T-helper 1 cell (primary cell): ENCODE measurements at places on chromosomes 1 and 21.

DNA sequence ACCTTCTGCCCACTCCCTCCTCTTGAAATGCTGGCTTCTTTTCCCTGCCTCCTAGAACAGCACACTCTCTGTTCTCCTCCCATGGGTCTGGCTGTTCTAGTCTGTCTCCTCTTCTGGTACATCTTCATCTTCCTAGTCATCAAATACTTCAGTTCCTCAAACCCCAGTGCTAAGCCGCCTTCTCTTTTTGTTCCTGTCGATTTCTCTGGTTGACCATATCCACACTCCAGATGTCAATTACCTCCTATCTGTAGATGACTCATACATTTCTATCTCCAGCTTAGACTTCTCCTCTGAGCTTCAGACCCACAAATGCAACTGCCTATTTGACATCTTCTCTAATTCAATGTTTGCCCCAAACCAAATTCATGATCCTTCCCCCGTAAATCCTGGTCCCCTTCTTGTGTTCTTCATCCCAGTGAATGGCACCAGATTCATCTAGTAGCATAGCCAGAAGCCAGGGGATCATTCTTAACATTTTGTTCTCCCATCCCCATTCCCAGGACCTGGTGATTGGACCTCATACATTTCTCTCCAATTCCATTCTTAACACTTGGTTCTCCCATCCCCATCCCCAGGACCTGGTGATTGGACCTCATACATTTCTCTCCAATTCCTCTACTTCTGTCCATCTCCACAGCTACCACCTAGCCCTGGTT, 35.9 kb downstream of the USP24 start:
- DNase-seq: no peak

- no peak for DNase-seq
Measured at GRCh38 chr1:205379056-205379455, 22.3 kb upstream of the KLHDC8A start.

- DNase-seq: no peak
Measured at GRCh38 chr1:56123826-56124225, 455.5 kb downstream of the PLPP3 start.

DNA sequence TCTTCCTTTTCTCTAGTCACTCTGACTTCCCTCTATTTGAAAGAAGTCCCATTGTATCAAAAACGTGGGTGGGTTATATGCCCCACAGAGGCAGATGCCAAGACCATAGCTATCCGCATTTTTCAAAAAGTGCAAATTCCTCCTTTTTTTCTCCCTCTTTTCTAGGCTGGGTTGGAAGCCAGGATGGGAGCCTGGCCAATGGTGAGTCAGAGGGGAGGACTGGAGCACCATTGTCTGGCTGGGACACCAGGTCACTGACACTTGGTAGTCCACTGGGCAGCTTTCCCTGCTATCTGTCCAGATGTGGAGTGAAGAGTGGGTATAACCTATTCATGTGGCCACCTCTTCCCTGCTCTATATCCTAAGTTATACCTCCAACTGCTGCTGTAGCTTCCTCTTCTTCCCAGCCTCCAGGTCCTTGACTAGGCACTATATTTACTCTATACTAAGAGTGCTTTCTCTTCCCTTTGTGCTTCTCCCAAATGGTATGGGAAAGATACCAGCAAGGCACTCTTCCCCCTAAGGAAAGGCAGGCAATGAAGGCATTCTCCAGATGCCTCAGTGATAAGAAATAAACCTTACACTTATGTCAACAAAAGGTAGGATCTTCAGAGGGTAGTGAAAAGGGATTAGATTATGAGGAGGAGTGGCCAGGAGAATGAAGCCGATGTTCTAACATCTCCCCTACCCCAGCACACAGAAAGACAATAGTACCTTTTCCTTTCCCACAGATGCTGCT, 12.9 kb downstream of the PI4KB start:
- no peak for DNase-seq

DNA sequence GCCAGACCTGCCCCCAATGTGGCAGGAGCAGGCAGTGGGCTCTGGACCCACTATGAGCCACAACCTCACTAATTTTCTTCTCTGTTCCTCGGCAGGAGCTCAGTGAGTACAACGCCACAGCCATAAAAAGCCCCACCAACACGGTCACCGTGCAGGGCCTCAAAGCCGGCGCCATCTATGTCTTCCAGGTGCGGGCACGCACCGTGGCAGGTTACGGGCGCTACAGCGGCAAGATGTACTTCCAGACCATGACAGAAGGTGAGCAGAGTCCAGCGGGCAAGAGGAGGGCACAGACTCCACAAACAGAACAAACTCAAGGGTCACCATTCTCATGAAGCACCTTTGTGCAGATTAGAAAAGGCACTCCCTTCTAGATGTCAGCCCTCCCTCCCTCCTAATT, 79.9 kb downstream of the LACTBL1 start:
- DNase-seq: no peak

GRCh38 chr1:42923367-42924081, 35.1 kb downstream of the SLC2A1 start:
- DNase-seq: no peak

GRCh38 chr1:209704584-209704983, at the start of gene HSD11B1:
HSD11B1 (plus strand) TSS chr1:209704846; CDS start chr1:209704943, 97 bp downstream.
- DNase-seq: no peak

GRCh38 chr21:24367936-24368335, 1239.3 kb downstream of the MRPL39 start:
- DNase-seq: no peak

- peak; percentile 52 for DNase-seq
Measured at GRCh38 chr1:198556971-198557370, 16.5 kb upstream of the ATP6V1G3 start.

DNA sequence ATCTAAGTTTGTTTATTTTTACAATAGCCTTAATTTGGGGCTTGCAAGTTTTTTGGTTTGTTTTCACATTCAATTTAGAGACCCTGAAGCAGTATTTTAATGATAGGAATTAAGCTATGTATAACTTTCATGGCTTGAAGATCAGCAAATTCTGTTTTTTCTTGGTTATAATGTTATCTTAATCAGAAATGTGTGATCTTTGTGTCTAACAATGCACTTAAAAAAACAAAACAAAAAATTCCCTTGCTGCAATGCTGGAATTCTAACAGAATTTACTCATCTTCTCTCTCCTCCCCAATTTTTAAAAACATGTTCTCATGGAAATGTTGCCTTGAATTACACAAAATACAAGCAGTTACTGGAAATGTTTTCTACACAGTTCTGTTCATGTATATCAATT, 113.1 kb downstream of the OLFML2B start:
- DNase-seq: no peak

DNA sequence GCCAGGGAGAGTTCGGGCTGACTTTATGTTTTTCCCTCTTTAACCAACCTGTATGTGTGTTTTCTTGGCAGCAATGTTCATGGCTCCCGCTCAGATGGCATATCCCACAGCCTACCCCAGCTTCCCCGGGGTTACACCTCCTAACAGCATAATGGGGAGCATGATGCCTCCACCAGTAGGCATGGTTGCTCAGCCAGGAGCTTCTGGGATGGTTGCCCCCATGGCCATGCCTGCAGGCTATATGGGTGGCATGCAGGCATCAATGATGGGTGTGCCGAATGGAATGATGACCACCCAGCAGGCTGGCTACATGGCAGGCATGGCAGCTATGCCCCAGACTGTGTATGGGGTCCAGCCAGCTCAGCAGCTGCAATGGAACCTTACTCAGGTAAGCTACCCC, 33.6 kb upstream of the ZFP69B start:
- no peak for DNase-seq

- DNase-seq: no peak
Measured at GRCh38 chr1:107677697-107678096, 287.3 kb downstream of the VAV3 start.

- DNase-seq: no peak
Measured at GRCh38 chr1:63807046-63807445, 33.2 kb downstream of the ROR1 start.

GRCh38 chr1:187762118-187762517, 933.4 kb downstream of the PLA2G4A start:
- DNase-seq: no peak

GRCh38 chr1:102640872-102641271, 467.4 kb downstream of the COL11A1 start:
- no peak for DNase-seq

GRCh38 chr1:160576884-160577283, 2.4 kb downstream of the CD84 start:
- no peak for DNase-seq

DNA sequence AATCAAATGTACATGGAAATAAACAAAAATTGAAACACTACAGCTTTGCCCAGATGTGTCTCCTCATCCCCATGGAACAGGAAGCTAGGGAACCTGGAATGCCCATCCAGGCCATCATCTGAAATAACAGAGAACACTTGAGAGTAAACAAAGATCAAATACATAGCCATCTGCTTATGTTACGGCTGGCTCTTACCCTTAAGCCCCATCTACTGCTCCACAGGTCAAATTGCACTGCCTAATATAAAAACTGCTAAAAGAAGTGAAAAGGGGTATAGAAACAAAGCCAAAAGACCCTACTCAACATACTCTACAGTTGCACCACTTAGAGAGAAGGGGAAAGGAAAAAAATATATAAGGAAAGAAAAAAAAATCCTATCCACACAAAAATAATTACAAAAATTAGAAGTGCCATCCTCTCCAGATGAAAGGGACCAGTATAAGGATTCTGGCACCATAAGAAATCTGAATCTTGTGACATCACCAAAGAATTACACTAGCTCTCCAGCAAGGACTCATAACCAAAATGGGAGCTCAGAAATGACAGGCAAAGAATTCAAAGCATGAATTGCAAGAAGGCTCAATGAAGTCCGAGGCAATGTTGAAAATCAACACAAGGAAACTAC, 26.9 kb downstream of the OR6Y1 start:
- no peak for DNase-seq

DNA sequence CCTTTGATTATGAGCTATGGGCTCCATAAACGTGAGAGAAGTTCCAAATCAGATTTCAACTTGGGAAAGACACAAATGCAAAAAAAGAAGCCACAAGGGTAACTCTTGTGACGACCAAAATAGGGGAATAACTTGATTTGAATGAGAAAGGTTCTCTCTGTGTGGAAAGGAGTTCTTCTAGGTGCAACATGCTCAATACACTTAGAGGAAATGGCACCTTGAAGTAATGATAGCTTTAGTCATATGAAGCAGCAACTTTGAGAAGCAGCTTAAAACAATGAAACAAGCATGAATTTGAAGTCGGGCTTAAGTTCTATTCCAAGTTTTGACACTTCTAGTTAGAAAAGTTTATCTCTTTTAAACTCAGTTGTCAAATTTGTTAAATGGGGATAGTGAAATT, 21.8 kb upstream of the RGS1 start:
- no peak for DNase-seq

DNA sequence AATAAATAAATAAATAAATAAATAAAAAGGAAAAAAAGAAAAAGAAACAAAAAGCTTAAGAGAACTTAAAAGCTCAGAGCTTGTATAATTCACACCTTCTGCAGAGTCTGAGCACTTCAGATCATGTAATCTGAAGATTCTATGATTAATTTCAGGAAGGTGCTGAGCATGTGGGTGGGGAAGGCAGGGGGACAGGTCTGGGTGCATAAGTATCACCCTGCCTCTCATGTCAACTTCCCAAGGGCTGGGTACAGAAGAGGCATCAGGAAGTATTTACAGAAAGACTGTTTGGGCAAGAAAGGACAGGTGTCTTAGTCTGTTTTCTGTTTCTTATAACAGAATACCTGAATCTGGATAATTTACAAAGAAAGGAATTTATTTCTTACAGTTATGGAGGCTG, 20.4 kb upstream of the PADI2 start:
- DNase-seq: no peak

DNA sequence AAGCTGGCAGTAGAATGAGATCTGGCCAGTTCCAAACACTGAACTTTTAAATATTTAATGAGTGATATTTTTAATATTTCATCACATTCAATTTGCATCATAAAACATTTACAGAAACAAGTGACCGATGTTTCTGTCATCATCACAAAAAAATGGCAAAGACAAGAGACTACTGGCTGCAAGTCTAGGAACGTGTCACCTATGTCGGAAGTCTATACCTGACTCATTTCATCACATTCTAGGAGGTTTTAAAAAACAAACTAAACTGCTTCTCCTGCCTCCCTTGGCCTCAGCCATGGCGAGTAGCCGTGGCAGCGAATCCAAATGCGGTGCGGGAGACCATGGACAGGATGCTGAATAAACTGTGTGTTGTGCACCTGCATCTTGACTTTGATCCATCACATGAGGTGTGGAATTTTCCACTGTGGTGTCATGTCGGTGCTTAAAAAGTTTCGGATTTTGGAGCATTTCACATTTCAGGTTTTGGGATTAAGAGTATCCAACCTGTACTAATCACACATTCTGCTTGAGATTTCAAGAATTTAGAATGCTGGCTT, 43.1 kb downstream of the CLSTN1 start:
- no peak for DNase-seq

DNA sequence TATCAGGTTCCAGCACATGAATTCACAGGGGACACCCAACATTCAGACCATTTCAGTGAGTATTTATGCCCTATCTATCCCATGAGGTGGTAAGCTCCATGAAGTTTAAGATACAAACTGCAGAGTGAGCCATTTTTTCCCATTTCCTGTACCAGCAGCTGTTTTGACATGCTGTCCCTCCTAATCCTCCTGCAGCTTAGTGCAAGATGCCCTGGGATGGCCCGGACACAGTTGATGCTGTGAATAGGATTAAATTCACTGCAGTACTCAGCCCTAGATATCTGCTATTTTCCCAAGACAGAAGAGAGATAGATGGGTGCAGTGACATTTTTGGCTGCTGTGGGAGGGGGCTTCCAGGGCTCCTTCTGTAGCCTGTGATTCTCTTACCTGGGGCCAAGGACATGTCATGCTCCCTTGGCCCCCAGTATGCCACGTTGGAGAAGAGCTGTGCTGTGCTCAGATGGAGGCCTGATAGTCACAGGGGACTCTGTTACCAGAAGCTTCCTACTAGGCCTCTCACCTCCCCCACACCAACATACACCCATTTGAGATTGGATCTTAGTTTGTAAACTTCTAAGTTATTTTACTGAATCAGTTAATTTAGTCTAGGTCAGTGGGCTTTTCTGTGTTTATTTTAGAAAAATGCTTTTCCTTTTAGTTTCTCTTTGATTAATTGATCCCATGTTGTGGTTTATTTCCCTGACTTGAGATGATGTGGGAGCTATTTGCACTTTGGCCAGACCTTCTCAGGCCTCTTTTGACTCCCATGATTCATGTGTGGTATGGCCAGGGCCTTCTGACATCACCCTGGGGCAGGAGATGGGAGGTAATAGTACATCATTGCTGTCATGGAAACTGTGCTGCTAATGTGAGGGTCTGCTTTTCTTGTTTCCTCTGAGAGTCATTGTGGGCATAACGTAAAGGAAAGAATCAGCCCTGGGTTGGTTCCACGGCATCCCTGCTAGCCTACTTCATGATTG, 92.6 kb downstream of the ST3GAL3 start:
- no peak for DNase-seq

DNA sequence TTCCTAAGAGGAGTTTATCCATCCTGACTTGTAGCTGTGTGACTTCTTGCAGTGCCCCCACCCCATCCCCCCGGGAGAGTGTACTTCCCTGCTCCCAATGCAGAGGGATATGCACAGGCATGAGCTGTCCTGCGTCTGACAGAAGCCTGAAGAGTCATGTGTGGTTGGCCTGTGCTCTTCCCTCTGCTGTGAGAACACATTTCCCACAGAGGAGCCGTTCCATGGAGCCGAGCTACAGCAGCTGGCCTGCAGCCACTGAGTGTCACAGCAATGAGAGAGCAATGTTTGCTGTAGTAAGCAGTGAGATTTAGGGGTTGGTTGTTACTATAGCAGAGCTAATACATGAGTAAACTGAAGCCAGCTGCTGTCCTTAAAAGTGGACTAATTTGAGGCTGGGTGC, 22.0 kb downstream of the PARS2 start:
- DNase-seq: no peak

GRCh38 chr21:35565204-35565611, 495.1 kb downstream of the SETD4 start:
- DNase-seq: no peak
